Kidney epithelial cell (primary cell): ENCODE measurements at places on chromosomes 5 and 9.

DNA sequence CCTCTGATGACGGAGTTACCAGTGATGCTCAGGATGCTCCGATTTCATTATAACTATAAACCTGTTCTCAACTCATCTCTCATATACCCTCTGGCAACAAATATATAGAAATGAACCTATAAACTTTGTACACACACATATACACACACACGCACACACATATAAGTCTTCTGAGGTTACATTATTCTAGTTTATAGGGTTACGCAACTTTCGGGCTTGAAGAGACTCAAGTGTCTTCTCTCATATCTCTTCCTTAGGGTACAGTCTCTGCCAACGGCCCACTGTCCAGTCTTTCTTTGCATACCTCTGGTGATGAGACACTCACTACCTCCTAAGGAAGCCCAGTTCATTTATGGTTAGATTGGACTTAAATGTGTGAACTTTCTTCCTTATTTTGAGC is 69.4 kb upstream of the TBC1D2 start:
- no peak for DNase-seq

- DNase-seq, result no peak
These were observed 8.3 kb downstream of the KIF2A start for GRCh38 chr5:62314213-62314830.

DNA sequence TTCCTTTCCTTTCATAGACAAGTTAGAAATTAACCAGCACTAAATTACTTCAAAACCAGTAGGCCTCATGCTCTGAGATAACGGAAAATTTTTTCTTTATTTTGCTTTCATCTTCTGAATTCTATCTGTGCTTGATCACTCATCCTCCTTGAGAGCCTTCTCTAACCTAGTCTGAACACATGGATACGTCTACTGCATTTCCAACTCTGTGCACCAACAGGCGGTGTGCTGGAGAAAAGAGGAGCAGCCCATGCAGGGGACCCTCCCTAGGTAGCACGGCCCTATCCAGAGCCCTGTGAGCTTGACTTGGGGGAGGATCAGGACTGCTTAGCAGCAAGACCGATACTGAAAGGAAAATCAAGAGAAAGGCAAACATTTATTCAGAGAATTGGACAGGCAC is 149.8 kb downstream of the AUH start:
- DNase-seq, result no peak

DNA sequence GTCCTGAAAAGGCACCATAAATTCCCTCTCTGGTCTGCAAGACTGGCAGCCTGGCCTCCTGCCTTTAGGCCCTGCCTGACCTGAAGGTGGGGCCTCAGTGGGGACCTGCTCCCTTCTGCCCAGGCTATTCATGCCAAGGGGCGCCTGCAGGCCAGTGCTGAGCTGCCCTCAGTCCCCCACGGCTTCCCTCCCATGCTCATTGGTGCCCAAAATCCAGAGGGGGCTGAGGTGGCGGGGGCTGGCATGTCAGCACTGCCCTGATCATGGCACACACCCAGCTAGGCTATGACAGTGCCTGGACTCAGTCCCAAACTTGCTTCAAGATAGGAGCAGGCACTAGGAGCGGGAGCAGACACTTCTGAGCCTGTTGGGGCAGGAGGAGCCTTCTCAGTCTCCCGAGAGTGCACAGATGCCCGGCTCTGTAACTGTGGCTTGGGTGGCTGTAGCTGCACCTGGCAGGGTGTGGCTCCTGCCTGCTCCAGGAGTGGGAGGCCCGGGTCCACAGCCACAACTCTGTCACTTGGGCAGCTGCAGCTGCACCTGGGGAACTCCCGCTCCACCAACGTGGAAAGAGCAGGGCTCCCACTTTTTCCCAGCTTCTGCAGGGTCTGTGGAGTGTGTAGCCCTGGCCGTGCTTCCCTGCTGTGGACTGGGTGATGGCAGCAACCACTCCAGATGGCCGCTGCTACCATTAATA is 49.0 kb downstream of the NDUFAF2 start:
- no peak for DNase-seq
